Activated CD4-positive, CD25-positive, alpha-beta regulatory T cell (primary cell): ENCODE measurements at places on chromosomes 3 and 15.

GRCh38 chr3:190811775-190812480 lies 50.6 kb downstream of the GMNC start:
- no peak for DNase-seq

DNA sequence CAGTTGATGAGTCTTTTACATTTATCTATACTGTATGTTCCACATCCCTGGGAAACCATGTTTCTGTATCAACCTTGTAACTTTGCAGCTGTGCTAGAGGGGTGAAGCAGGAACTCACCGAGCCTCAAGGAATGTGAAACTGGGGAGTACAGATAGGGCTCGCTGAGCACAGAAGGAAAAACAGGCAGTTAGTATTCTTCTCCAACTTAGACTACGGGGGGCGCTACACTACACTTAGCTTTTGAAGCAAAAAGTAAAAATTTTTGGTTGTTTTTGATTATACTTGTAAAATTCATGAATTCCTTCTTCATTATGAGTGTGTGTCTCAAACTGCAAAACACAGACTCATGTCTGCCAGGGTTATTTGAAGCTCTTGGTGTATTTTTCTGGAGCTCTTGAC lies 132.7 kb upstream of the RGMA start:
- no peak for DNase-seq

- DNase-seq: no peak
Measured at GRCh38 chr3:170154084-170154483, 27.4 kb downstream of the PHC3 start.

GRCh38 chr3:69391554-69391953 lies 5.7 kb upstream of the FRMD4B start:
- no peak for DNase-seq

DNA sequence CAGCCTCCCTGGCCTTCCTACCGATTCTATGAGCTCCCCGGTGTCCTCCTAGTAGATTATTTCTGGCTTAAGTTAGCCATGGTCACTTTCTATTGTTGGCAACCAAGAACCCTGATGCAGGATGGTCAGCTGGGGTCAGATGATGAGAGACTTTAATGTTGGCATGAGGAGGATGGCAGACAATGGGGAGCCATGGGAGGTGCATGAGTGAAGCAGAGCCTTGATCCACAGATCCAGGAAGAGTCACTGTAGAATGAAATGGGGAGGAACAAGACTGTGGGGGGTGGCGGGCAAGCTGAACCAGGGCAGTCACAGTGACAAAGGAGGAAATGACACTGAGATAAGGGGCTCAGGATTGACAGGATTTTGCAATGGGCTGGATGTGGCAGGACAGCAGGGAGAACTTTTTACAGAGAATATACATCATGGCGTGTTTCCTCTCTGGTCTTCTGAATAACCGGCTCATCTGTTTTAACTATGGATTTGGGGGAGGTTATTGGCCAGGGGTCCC lies 60.9 kb downstream of the RPLP1 start:
- no peak for DNase-seq

DNA sequence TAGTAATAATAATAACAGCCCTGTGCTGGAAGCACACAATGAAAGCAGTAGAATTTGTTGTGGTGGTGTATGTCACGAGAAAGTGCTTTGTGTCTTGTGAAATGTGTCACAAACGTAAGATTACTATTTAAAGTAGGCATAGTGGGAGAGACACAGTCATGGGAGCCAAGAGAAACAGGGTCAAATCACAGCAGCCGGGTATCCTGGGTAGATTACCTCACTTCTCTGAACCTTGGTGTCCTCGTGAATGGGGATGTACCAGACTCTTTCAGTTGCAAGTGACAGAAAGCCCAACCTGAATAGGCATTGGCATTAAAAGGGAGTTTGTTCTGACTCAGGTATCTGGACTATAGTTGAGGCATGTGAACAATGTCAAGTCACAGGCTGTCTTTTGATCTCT lies 29.1 kb upstream of the SRGAP3 start:
- DNase-seq: no peak

DNA sequence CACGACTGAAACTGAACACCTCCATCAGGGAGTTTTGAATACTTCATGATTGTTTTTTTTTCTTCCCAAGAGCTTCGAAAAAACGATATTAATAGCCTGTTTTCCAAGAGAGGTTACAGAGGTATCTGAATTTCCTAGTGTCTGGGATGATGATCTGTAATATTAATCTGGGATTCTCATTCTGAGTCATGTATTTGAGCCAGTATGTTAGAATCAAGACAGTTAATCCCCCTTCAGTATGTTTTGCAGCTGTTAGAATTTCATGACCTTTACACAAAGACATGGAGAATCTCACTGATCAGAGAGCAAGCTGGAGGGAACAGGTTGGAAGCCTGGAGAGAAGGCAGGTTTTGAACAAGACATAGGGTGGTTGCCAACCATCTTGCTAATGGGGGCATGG lies 234.5 kb upstream of the GAP43 start:
- DNase-seq: no peak

DNA sequence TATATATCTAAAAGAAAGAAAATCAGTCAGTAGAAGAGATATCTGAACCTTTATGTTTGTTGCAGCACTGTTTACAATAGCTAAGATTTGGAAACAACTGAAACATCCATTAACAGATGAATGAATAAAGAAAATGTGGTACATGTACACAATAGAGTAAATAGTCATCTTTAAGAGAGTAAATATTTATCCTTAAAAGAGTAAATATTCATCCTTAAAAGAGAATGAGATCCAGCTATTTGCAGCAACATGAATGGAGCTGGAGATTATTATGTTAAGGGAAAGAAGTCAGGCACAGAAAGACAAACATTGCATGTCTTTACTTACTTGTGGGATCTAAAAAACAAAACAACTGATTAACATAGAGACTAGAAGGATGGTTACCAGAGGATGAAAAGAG lies 197.0 kb upstream of the CBLB start:
- no peak for DNase-seq

GRCh38 chr3:11477407-11477911 lies 166.3 kb downstream of the VGLL4 start:
- no peak for DNase-seq

DNA sequence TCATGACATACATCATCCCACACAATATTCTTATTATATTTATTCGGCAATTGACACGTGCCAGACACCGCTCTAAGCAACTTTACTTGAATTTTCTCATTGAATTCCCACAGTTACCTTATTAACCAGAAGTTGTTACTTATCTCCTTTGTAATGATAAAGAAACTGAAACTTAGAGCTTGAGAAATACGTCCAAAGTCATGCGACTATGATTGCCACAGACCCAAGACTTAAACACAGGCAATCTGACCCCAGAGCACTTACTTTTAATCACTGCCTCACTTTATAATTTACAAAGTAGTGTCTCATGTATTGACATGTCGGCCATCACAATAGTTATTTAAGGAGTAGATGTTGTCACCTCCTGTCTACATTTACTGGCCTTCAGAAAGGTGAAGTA lies 64.7 kb downstream of the ATP13A4 start:
- DNase-seq: no peak

DNA sequence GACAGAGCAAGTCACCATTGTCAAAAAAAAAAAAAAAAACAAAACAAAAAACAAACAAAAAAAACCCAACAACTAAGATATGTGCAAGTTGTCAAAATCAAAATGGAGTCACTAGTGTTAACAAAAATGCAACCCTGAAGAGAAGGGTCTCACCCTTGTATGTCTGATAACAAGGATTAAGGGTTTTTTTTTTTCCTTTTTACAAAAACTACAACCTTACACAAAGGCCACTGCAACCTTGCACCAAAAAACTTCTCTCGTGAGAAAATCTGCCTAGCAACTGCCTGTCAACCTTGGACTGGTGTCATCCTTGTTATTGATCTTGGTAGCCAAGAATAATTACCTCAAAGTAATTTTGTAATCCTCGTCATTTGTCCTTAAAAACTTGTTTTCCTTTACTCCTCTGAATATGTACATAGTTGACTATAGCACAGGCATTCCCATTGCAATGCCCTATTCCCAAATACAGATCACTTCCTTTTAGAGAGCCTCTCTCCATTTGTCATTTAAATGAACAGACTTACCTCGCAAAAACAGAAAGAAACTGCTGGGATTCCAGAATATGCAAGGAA lies 24.0 kb downstream of the TFRC start:
- no peak for DNase-seq

DNA sequence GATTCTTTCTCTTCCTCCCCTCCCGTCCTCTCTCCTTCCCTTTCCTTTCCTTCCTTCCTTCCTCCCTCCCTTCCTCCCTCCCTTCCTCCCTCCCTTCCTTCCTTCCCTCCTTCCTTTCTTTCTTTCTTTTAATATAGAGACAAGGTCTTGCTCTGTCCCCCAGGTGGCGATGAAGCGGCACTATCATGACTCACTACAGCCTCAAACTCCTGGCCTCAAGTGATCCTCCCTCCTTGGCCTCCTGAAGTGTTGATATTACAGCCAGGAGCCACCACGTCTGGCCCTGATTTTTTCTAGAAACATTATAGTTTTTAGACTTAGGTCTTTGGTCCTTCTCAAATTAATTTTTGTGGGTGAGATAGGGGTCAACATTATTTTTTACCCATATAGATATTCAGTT lies 15.5 kb downstream of the GRM2 start:
- DNase-seq: no peak

- no peak for DNase-seq
Measured at GRCh38 chr3:39499651-39500273, 32.3 kb downstream of the MOBP start.

GRCh38 chr15:99211926-99212325 lies 37.5 kb downstream of the TTC23 start:
- DNase-seq: no peak

GRCh38 chr3:23183731-23184130 lies 19.4 kb upstream of the UBE2E2 start:
- no peak for DNase-seq

- DNase-seq: no peak
Measured at GRCh38 chr3:119457246-119457645, 6.2 kb downstream of the TMEM39A start.

- DNase-seq: no peak
Measured at GRCh38 chr3:128041344-128041743, 10.9 kb upstream of the SEC61A1 start.

DNA sequence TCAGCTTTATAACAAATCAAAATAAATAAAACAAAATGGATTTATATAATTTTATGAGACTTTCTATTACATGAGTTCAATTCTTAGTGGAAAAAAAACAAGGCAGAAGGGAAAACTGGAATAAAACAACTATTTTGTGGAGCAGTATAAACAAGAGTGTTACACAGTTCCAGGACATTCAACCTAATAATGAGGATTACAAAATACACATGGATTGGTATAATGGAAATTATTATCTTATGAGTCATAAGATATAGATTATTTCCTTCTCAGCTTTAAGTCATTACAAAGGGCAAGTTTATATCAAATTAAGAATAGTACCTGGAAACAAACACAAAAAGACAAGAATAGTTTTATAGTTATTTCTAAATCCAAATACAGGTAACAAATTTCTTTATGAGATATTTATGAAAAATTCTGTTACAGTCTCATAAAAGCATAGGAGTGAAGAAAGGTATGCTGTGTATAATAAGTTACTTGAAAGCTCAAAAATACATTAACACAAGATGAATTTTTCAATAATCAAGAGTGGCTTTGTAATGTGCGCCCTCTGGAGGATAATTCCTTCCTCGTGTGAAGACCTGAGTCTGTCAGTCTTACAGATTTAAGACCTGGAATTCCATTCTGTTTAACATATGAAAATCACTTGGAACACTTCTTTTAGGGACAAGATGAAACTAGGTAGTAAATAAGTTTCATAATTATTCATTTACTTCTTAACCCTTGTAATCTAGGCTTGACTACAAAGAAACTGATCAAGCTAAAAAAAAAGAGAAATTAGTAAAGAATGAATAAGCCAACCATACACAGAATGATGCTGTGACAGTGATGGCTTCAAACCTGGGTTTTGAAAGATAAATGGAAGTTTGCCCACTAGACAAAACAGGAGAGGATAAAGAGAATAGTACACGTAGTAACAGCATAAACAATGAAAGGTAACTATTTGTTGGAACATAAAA lies 9.5 kb downstream of the COPS2 start:
- DNase-seq: no peak

DNA sequence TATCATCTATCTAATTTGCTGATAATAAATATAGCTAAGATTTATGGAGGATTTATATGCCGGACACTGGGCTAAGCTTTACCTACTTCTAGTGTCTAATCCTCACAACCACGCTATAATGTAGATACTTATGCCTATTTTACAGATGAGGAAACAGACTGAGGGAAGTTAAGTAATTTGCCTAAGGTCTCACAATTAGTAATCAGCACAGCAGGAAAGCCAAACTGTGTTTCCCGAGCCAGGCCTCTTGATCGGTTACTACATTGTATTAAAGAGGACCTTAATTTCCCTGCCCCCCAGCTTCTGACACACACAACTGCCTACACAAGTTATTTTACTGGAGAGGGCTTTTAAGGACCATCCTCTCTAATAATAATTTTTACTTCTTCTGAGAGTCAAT lies 40.9 kb downstream of the ONECUT1 start:
- DNase-seq: no peak

GRCh38 chr3:112459750-112460149 lies 39.5 kb downstream of the BTLA start:
- no peak for DNase-seq

DNA sequence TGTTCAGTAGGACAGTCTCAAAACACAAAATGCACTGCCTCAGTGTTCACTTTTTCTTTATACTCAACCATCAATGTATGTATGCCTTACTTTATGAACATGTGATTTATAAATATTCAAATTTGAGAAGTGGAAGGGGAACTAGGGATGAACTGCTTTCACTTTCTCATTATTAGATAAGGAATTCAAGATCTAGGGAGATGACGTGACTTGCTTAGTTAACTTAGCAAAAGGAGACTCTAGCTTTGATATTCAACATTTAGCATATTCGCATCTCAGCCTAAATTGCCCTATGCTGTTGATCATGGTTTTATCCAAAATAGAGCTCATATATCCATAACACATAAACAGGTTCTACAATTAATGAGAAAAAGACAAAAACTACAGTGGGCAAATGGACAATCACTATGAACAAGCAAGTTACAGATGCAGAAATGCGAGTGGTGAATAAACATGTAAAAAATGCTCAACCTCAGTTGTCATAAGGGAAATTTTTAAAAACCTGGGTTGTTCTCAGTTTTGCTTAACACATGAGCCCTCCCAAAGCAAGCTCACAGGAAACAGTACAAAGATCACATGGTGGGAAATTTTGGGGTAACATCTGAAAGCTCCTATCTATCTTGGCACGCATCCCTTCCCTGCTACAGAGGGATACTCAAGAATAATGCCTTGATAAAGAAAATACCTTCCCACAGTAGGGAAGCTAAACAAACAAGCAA lies 269.8 kb downstream of the THRB start:
- no peak for DNase-seq

- DNase-seq: no peak
Measured at GRCh38 chr15:78155355-78155939, 6.3 kb downstream of the IDH3A start.
